ENCODE measurements at places on chromosomes 2 and 18. TPM values are rescaled to one million over a fixed set of nuclear protein-coding genes. Genes with fewer than 3 reads are reported as not detected.

The IL1B gene
- total RNA-seq = not detected

The CCDC85A gene
- total RNA-seq = not detected

DNA sequence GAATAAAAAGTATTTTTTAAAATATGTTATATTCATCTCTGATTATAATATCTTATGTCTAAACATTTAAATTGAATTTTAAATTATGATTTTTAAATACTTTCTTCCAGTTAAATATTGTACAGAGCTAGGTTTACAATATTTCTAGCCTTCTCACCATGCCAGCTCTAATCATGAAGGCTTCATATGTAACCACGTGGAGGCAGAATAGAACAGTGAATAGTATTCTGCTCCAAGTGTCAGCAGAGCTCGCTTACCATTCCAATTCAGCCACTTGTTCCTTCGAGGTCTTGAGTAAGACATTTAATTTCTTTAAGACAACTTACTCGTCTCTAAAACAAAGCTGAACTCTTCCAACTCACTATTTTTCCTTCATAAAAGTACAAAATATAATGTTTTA, 871.8 kb downstream of the SUCLG1 start:
- no peaks in the 10 kb centered on the region for H3K27me3 ChIP-seq
- no peak for DNase-seq
- H3K36me3 ChIP-seq = no peaks in the 10 kb centered on the region
- no peak overlapping the region for H3K4me3 ChIP-seq

DNA sequence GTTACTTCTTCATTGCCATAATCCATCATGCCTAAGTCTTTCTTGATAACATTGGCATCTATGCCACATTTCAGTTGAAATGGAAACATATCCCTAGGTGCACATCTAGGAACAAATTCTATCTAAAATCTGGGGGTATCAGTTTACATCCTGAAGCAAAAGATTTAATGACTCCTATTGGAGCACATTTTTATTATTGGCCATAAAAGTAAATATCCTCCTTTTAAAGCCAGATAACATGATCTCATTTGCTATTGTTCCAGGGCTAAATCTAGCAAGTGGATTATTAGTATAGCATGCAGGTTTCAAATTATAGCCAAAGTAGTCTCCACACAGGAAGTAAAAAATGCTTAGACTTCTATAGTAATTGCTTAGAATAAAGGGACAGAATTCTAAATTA, 193.2 kb downstream of the CDH2 start:
- no peak for DNase-seq
- H3K4me3 ChIP-seq = no peak overlapping the region
- H3K27ac ChIP-seq = no peak overlapping the region
- no peaks in the 10 kb centered on the region for H3K4me1 ChIP-seq

GRCh38 chr18:68121308-68121707, 593.6 kb downstream of the TMX3 start:
- H3K27ac ChIP-seq = no peak overlapping the region
- no peak for DNase-seq

The ANTXR1 gene
- not detected for total RNA-seq

DNA sequence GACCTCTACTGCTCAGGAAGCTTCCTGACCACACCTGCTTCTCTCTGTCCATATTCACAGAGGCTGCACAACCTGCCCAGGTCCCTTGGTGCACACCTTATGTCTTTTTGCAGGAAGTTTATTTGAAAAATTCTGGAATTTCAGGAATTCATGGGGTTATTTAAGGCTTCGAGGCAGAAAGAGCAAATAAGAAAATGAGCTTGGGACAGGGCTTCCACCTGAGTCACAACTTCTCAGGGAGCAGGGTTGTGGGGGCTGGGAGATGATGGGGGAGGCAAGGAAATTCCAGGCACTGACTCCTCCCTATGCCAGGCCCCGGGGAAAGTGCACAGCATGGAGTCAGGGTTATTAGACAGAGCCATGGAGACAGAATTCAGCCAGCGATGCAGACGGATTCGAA, 57.7 kb downstream of the INHBB start:
- no peak for DNase-seq
- H3K27me3 ChIP-seq = no peaks in the 10 kb centered on the region
- no peak overlapping the region for H3K4me3 ChIP-seq
- H3K36me3 ChIP-seq = no peaks in the 10 kb centered on the region

DNA sequence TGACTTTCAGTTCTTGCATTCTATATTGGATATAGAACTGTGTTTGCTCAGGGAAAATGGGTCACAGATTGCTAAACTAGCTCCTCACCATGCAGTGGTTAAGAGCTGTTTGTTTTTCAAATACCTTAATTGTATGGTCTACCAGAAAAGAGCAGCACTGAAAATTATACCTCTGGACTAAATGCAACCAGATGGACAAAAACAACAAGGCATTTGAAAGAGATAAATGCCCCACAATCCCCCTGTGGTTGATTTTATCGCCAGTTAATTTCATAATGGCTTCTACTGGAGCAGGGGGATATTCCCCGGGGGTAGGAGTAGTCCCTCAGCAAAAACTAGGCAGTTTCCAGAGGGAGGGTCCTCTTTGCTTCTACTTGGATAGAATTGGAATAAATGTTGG, 267.9 kb upstream of the TNP1 start:
- H3K4me1 ChIP-seq = no peaks in the 10 kb centered on the region
- H3K4me3 ChIP-seq = no peak overlapping the region
- no peaks in the 10 kb centered on the region for H3K36me3 ChIP-seq
- DNase-seq = no peak
